ENCODE measurements at places on chromosomes 3 and 15.

GRCh38 chr3:20039765-20040547 is at the start of gene KAT2B:
TSS of gene KAT2B (plus strand) at chr3:20040446. CDS start at chr3:20040478, 32 bp downstream.
- DNase-seq: peak; percentile 15

DNA sequence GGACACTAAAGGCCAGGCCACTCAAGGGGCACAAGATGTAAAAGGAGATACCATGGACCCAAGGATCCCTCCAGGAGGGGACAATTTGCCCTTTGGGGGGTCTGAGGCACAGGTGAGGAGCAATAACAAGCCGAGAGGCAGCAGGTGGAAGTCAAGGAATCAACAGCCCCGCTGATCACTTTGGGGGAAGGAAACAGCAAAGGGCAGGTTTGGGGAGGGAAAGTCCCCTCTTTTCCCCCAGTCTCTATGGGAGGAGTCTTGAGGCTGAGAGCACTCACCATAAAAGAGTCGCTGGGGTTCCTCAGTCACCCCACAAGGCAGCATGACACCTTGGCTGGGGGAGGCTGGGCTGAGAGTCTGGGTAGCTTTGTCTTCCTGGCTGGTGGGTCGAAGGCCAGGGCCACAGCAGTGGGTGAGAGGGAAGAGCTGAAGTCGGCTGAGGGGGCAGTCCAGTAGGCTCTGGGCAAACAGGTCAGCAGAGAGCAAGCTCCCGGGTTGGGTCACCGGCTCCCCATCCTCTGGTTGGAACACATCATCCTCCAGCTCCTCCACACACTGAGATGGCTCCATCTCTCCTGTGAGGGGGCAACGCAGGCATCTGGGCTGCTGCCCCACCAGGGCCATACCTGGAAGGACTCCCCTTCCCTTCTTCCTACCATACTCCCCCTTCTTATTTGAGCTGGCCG is 3.0 kb downstream of the BMF start:
- no peak for DNase-seq

- no peak for DNase-seq
Measured at GRCh38 chr15:50181201-50181968, 611 bp upstream of the SLC27A2 start.

- DNase-seq: no peak
Measured at GRCh38 chr15:99149366-99149765, 44.5 kb downstream of the SYNM start.

GRCh38 chr15:34490417-34491193 is 53.0 kb upstream of the GOLGA8A start:
- DNase-seq: no peak

DNA sequence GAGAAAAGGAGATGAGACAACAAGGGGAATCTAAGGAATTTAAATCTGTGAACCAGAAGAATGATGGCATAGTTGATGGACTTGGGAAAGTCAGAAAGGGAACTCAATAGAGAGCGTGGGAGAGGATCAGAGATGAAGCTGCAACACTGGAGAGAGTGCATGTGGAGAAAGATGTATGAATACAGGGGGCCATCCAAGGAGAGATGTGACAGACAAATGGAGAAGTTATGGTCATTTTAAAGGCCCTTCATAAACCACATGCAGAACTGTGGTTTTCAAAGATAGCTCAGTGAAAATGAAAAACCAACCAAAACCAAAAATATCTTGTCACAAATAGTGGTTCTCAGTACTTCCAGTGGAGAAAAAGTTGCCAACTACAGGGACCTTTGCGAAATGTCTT is 265.2 kb downstream of the SUCLG2 start:
- DNase-seq: no peak

Data from NCI-H1694 (cell line).